ENCODE measurements at places on chromosomes 7 and 10. TPM values are rescaled to one million over a fixed set of nuclear protein-coding genes. Genes with fewer than 3 reads are reported as not detected.

PRKAR2B gene
- total RNA-seq, result 3.7 TPM

MSRB2 gene
- 31.0 TPM for total RNA-seq

MRLN gene
- not detected for total RNA-seq

LIPF gene
- total RNA-seq, result not detected

PTPRZ1 gene
- total RNA-seq, result 4.6 TPM

HMX2 gene
- 0.10 TPM for total RNA-seq

GNGT1 gene
- total RNA-seq, result 0.24 TPM

TSPAN15 gene
- 23.1 TPM for total RNA-seq

MSS51 gene
- 0.24 TPM for total RNA-seq

CYP2W1 gene
- not detected for total RNA-seq

PLCE1 gene
- 0.10 TPM for total RNA-seq

UBN2 gene
- total RNA-seq, result 3.6 TPM

EPO gene
- not detected for total RNA-seq

ZNF862 gene
- total RNA-seq, result 3.9 TPM

AGAP9 gene
- 3.0 TPM for total RNA-seq

SNX10 gene
- total RNA-seq, result 31.1 TPM

FEZF1 gene
- not detected for total RNA-seq

FBH1 gene
- 73.9 TPM for total RNA-seq

SHTN1 gene
- total RNA-seq, result 3.4 TPM

DDX50 gene
- 53.6 TPM for total RNA-seq

All from RPMI7951 (cell line).